B cell (primary cell): ENCODE measurements at places on chromosomes 6 and 20.

DNA sequence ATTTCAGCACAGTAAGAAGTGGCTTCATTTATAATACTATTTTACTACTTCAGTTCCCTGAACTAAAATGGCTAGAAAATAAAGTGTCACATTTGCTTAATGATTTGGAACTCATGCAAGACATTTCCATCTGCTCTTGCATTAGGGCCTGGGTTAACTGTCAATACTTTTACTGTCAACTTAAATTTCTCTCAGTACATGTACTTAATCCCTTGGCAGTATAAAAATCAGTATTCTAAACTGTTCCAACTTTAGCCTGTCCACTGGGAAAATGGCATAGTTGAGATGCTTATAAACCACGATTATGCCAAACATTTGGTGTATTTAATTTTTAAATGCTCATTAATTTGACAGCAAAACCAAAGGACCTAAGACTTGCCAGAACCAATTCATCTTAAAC lies 154.5 kb downstream of the ASCC3 start:
- no peak for DNase-seq

GRCh38 chr6:17224056-17224455 lies 57.1 kb upstream of the RBM24 start:
- DNase-seq, result no peak

- DNase-seq, result peak; percentile 25
These were observed 102.6 kb downstream of the LAMP5 start for GRCh38 chr20:9616833-9617461.

- no peak for DNase-seq
These were observed 29.4 kb downstream of the TIAM2 start for GRCh38 chr6:155024391-155025027.
